ENCODE measurements at places on chromosomes 7 and 10.

DNA sequence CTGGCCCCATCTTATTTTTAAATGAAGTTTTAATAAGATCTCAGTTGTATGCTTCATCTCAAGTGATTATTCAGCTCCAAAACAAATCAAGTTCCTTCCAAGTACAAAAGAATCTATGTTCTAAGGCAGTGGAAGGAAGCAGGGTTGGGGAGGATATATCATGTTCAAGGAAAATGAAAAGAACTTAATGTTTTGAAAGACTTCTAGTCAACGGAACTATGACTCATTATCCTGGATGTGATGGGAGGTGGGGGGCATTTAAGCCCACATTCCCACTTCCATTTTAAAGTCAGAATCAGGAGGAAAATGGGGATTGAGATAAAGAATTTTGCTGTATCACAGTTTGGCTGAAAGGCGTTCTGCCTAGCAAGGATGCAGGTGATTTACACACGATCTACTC is 59.4 kb downstream of the FANK1 start:
- no peak for DNase-seq

DNA sequence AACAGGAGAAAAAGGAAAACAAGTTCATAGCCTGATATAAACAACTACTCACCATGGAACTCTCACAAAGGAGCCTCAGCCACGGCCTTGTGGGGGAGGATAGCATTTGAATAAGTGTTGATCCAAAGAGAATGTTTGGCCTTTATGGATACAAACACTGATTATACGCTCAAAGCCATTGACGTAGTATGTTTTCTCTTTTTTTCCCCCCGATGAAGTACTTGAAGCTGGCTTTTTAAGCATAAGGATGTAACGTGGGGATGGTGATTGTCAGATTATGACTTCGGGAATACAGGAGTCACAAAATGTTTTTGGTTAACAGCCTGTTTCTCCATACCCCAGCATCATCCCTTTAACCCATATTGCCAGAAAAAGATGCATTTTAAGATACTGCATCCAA is 39.8 kb downstream of the CELF2 start:
- DNase-seq, result no peak

GRCh38 chr10:111593578-111593977 is 516.7 kb downstream of the ADRA2A start:
- DNase-seq, result no peak

DNA sequence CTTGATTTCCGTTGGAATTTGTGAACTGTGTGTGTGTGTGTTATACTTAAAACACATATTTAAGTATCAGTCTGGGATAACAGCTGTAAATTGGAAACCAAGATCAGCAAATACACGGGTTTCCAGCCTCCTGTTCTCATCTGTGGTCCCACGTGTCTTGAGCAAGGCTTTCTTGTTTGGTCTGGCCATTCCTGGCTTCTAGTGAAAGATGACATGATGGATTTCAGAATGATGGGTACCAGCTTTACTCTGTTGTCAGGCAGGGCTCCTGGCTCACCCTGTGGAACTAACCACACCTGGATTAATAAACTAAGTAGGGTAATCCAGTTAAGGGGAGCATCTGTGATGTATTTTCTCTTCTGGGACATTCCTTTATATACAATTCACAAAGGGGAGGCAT is 346.2 kb upstream of the AOAH start:
- no peak for DNase-seq

- DNase-seq, result no peak
These were observed 98.0 kb upstream of the GLCCI1 start for GRCh38 chr7:7870555-7870954.

DNA sequence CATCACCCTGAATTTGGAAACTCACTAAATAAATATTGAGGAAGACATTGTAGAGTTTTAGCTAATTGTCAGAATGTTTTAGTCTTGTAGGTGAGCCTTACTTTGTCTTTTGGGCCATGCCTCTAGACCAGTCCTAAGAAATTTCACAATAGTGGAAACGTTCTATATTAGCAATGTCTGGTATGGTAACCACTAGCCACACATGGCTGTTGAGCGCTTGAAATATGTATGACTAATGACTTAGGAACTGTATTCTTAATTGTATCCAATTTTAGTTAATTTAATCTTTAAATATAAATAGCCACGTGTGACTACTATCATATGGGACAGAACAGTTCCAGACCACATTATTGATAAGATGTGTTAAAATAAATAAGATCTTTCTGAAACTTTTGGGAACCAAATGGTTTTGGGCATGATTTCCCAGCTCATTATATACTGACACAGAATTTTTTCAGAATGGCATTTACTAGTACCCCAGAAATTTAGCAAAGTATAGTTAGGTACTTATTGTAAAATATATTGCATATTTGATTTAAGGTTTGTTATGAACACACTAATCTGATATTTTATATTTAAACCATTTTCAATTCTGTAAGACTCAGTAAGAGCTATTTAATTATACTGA is 95.0 kb downstream of the VPS50 start:
- DNase-seq, result peak; percentile 1

DNA sequence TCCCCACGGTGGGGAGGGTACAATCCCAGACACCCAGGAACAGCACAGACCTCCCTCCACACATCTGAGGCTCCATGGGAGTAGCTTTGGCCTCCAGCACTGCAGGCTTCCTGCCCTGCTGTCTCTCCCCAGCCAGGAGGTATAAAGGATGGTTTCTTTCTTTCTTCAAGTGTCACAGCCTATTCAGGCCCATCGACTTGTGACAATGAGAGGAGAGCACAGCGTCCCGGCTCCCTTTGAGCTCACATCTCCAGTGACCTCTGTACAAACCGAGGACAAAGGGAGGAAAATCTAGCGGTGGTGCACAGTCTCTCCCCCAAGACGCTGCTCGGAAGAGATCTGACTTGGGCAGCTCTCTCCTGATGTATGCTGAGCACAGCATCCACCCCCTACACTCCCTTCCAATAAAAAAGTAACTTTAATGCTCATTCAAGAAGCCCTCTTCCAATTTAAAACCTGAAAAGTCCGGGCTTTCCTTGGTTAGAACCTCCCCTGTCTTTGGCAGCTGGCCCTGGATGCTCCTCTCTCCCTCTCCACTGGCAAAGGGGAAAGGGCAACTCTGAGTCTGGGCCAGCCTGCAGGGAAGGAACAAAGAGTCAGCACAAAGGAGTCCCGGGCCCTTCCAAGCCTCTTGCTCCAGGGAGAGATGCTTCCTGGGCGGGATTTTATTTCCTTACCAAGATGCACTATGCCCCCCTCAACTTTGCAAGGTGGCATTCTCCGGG is 18.0 kb downstream of the CHST15 start:
- no peak for DNase-seq

DNA sequence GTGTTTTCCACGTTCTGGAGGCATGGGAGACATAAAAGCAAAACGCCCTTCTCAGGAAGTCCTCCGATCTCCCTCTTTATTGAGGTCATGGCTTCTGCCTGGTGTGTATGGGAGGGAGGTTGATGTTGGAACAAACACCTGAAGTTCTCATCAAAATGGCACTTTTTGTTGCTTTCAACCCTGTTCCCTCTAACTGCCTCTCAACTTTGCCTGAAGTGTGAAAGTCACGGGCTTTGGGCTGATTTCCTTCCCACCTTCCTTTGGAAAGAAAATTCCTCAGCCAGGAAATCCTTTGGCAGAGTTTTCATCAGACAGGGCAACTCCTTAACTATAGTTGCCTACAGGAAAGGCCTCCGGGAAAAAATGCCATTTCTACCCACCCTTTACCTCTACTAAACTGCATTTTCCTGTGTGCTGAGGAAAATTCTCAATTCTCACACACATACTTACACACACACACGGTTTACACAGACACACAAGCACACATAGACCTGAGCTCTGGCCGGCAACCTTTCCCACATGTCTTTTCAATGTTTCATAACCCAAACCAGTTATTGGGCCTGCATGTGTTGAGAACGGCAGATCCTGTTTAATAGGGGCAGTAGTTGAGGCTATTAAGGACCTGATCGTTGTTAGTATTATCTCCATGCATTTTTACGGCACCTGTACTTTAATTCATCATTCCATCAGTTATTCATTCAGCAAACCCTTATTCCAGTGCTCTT is 36.4 kb downstream of the CYP17A1 start:
- no peak for DNase-seq

DNA sequence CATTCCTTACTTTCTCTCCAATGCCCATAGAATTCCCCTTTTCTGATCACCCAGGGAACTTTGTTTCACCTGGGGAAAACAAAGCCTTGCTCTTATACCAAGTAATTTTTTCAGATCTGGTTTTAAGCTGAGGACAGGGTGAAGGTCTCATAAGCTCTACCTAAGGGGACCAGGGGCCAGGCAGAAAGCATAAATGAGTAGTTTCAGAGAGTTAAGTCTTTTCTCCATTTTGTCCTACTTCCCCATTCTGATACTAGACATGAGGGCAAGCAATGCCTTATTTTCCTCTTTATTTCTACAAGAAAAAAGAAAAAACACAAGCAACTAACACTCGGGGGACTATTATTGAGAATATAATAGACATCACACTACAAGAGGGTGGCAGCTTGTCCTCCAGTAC is 2.9 kb downstream of the AKR1D1 start:
- DNase-seq, result no peak

GRCh38 chr7:73418113-73418703 is 15.4 kb upstream of the FZD9 start:
- DNase-seq, result no peak

GRCh38 chr10:90845726-90846125 is 12.1 kb downstream of the HTR7 start:
- DNase-seq, result no peak

GRCh38 chr7:9082203-9082602 is 648.8 kb downstream of the NXPH1 start:
- no peak for DNase-seq

DNA sequence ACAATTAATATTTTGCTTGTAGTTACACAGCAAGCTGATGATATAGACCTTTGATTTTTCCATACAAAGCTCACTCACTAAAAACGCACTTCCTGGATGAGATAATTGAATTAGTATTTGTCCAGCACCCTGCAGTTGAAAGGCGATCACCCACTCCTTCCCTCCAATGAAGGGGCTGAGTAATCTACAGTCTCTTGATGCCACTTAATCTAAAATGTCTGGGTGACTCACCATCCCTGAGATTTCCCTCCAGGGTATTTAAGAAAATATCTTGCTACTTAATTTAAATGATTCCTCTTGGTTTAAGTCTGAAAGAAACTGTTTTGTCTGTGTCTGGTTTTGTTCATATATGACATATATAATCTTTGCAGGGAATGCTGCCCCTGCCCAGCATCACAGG is 515.3 kb downstream of the GRID1 start:
- DNase-seq, result no peak

GRCh38 chr10:58556516-58557165 is 44.0 kb downstream of the BICC1 start:
- no peak for DNase-seq

GRCh38 chr7:17814058-17814457 is 126.2 kb downstream of the SNX13 start:
- no peak for DNase-seq

DNA sequence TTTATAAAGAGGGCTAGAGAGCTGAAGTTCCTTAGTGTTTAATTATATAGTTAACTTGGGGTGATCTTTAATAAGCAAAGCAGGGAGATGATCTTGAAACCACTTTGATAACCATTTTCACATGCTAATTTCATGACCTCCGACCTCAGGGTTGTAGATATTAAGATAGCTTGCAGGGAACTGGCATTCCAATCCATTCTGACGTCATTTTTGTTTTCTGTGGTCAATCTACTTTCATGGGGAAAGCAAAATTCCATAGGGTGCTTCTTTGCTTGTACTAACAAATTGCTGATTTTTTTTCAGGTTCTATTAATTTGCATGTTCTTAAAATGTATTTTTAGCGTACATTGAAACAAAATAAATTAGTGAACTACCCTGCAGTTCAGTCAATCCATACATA is 139.3 kb downstream of the CDCA7L start:
- no peak for DNase-seq

- DNase-seq, result no peak
These were observed 82.3 kb downstream of the ADCY1 start for GRCh38 chr7:45656431-45656830.

- DNase-seq, result no peak
These were observed 56.4 kb downstream of the CYCS start for GRCh38 chr7:25068502-25069213.

GRCh38 chr10:283916-284356 is 148.7 kb downstream of the ZMYND11 start:
- no peak for DNase-seq

- no peak for DNase-seq
These were observed 16.7 kb upstream of the CFAP46 start for GRCh38 chr10:132958883-132959558.

DNA sequence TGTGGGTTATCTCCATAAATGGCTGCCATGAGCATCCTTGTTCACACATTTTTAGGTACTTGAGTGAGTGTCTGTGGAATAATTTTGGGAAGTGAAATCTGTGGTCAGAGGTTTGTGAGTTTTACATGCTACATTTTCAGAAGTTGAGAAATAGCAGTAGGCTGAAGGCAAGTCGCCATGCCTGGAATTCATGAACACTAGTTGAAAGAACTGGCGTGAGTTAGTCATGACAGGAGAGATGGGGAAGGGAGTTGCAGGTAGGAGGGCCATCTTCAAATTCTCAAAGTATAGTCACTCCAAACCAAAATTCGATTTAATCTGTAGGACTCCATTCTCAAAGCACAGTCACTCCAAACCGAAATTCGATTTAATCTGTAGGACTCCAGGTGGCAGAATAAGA is 89.6 kb downstream of the EGFR start:
- no peak for DNase-seq

GRCh38 chr7:36652431-36652830 is 71.9 kb downstream of the AOAH start:
- no peak for DNase-seq

- DNase-seq, result no peak
These were observed 21.4 kb upstream of the KIF20B start for GRCh38 chr10:89679986-89680385.

DNA sequence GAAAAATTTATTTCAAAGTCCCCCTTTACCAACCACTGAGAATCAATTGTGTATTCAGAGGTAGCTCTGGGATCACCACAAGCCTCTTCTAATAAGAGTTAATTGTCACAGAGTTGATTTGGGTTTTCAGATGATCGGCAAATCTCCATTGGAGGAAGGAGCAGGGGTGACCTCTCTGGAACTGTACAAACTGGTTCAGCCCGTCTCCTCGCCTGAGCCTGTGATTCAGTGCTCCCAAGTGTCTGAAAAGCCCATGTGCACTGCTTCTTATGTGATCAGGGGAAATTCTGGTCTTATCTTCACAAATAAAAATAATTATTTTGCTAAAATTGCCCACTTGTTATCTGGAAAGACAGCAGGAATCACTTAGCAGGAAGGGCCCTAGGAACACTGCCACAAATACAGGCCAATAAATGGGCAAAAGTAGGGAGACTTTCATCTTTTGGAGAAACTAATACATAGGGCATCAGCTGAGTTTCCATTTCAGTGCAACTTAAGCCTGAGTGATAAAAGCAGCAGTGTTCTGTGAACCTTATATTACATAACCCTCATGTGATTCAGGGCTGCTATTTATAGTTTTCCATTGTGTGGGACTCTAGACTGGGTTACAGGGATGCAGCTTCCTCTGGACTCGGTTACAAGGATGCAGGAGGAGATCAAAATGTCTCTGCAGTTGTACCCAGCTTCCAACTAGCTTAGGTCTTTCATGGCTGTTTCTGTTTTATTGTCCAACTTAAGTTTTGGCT is 32.3 kb downstream of the CDK1 start:
- DNase-seq, result no peak

GRCh38 chr10:29184205-29185000 is 104.5 kb upstream of the LYZL1 start:
- no peak for DNase-seq

Measured in HTR-8/SVneo (cell line).